CD4-positive, CD25-positive, alpha-beta regulatory T cell (primary cell): ENCODE measurements at places on chromosomes 12 and 14. TPM values are rescaled to one million over a fixed set of nuclear protein-coding genes. Genes with fewer than 3 reads are reported as not detected.

DNA sequence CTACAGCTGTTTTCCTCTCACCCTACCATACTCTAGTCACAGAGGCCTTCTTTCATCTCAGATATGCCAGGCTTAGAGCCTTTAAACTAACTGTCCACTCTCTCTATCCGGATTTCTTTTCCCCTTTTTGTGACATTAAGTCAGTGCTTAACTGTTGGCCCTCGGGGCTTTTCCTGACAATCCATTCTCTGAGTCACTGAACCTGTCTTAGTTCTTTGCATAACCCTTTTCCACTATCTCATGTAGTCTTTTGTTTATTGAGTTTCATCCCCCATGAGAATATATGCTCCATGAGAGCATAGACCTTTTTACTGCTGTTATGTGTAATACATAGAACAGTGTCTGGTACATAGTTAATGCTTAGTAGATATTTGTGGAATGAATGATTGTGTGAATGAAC is 68.7 kb downstream of the PLEKHA5 start:
- no peak overlapping the region for H3K27ac ChIP-seq
- no peak for DNase-seq
- no peaks in the 10 kb centered on the region for H3K27me3 ChIP-seq
- no peaks in the 10 kb centered on the region for H3K36me3 ChIP-seq

- H3K4me3 ChIP-seq, result peak overlapping the region; percentile 99
- H3K27ac ChIP-seq, result no peak overlapping the region
- no peak for DNase-seq
- no peaks in the 10 kb centered on the region for H3K36me3 ChIP-seq
These were observed 852 bp downstream of the COX16 start for GRCh38 chr14:70358631-70359030.

GRCh38 chr12:60475825-60476224 is 880.0 kb downstream of the SLC16A7 start:
- no peaks in the 10 kb centered on the region for H3K4me1 ChIP-seq
- H3K4me3 ChIP-seq, result no peak overlapping the region
- no peak for DNase-seq
- no peak overlapping the region for H3K27ac ChIP-seq
- no peaks in the 10 kb centered on the region for H3K27me3 ChIP-seq

DNA sequence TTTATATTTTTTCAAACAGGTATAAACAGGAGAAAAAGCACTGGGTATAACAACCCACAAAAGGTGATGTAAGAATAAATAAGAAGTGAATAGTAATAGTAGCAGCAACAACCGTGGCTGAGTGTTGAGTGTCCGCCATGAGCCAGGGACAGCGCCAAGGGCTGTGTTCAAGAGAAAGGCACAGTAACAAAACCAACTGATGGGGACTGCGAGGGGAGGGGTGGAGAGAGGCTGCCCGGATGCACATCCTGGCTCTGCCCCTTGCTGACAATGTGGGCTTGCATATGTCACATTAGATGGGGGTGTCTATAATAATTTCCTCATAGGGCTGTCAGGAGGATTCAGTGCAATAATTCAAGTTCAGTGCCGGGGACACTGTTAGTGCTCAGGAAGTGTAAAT is 912.4 kb downstream of the VRK1 start:
- DNase-seq, result peak; percentile 83
- H3K4me3 ChIP-seq, result peak overlapping the region; percentile 59
- peaks cover 78% of the 10 kb centered on the region for H3K4me1 ChIP-seq
- no peaks in the 10 kb centered on the region for H3K27me3 ChIP-seq

GRCh38 chr12:77571127-77571526 is 259.6 kb upstream of the NAV3 start:
- no peaks in the 10 kb centered on the region for H3K36me3 ChIP-seq
- H3K27me3 ChIP-seq, result no peaks in the 10 kb centered on the region
- no peak overlapping the region for H3K4me3 ChIP-seq
- no peak overlapping the region for H3K27ac ChIP-seq
- H3K4me1 ChIP-seq, result no peaks in the 10 kb centered on the region

DNA sequence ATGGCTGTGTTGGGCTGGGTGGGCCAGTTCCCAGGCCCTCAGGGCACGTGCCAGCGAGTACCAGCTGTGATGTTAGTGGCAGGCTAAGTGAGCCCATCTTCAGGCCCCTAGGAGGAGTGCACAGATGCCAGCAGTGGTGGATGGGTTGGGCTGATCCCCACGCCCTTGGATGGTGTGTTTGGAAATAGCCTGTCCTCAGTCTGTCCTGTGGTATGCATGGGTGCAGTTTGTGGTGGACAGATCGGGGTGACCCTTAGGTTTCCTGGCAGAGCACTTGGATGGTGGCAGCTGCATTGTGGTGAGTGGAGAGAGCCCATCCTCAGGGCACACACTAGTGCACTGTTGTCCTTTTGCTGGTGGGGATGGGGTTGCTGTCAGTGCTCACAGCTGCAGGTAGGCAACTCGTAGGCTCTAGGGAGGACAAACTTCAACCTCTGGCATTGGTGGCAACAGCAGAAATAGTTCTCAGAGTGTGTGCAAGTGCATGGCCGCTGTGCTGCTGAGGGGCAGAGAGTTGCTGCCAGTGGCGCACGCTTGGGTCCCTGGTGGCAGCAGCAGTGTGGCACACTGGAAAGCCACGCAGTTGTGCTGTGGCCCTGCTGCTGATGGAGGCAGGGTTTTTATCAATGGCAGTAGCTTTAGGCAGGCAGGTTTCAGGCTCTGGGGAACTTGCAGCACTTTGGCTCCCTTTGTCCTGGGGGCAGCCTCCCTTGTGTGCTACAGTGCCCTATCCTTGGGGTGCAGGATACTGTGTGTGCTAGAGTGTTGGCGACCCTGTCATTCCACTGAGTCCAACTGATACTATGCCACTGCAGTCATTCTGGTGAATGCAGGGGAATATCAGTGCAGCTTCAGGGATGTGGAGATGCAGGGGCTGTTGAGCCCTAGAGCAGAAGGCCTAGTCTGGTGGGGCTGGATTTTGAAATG is 65.5 kb downstream of the FBXO33 start:
- no peak for DNase-seq
- no peaks in the 10 kb centered on the region for H3K27me3 ChIP-seq
- H3K4me3 ChIP-seq, result no peak overlapping the region
- H3K4me1 ChIP-seq, result no peaks in the 10 kb centered on the region

Gene NTS
- not detected for total RNA-seq

Gene RNU6-7
- total RNA-seq, result not detected

- H3K4me3 ChIP-seq, result no peak overlapping the region
- no peaks in the 10 kb centered on the region for H3K36me3 ChIP-seq
- H3K27ac ChIP-seq, result no peak overlapping the region
- no peaks in the 10 kb centered on the region for H3K4me1 ChIP-seq
These were observed 42.7 kb upstream of the NID2 start for GRCh38 chr14:52111583-52111982.

Gene PGF
- not detected for total RNA-seq

DNA sequence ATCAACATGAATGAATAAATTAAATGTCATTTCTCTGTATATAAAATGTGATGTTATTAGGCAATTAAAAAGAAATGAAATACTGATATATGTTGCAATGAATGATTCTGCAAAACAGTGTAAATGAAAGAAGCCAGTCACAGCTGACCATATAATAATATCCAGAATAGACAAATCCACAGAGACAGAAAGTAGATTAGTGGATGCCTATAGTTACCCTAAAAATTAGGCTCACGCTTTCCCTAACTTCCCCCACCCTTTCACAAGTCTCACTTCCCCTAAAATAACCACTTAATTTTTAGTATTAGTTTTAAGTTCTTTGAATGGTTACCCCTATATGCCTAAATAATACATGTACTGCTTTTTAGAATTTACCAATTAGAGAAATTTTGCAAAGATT is 348.9 kb upstream of the FAR2 start:
- no peaks in the 10 kb centered on the region for H3K4me1 ChIP-seq
- H3K4me3 ChIP-seq, result no peak overlapping the region
- no peak overlapping the region for H3K27ac ChIP-seq

- H3K27ac ChIP-seq, result no peak overlapping the region
- no peak for DNase-seq
- no peaks in the 10 kb centered on the region for H3K4me1 ChIP-seq
- H3K4me3 ChIP-seq, result no peak overlapping the region
- H3K36me3 ChIP-seq, result peaks cover 32% of the 10 kb centered on the region
These were observed 54.4 kb downstream of the ARL6IP4 start for GRCh38 chr12:123034865-123035264.

Gene FAIM2
- 0.10 TPM for total RNA-seq

Gene PTPRB
- total RNA-seq, result not detected
